ENCODE measurements at places on chromosomes 7 and 10.

DNA sequence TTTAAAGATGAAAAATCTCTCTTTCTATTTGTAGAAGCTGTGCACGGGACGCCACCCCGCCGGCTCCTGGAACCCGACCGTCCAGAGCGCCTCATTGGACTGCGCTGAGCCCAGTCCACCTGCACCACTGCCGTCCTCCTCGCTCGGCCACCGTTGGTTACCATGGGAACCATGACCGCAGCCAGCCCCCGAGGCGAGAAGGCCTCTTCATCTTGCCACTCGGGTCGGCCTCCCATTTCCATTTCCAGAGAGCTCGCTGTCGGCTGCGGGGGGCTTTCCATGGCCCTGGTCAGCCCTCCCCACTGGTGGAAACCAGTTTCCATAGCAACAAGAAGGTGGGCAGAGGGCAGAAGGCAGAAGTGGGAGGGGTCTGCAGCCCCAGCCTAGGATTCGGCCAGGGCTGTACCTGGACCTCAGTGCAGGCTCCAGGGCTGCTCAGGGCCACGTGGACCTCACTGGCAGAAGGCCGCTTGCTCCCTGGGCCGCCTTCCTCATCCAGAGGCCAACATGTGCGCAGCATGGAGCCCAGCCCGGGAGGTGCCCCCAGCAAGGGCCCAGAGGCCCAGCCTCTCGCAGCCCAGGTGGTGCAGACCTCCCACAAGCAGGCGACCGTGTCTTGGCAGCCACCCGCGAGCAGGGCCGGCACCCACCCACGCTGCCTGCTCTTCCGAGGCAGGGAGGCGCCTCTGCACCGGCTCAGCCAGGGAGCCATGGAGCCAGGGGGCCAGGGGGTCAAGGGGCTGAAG is 283.5 kb upstream of the PPP2R2D start:
- DNase-seq, result no peak

DNA sequence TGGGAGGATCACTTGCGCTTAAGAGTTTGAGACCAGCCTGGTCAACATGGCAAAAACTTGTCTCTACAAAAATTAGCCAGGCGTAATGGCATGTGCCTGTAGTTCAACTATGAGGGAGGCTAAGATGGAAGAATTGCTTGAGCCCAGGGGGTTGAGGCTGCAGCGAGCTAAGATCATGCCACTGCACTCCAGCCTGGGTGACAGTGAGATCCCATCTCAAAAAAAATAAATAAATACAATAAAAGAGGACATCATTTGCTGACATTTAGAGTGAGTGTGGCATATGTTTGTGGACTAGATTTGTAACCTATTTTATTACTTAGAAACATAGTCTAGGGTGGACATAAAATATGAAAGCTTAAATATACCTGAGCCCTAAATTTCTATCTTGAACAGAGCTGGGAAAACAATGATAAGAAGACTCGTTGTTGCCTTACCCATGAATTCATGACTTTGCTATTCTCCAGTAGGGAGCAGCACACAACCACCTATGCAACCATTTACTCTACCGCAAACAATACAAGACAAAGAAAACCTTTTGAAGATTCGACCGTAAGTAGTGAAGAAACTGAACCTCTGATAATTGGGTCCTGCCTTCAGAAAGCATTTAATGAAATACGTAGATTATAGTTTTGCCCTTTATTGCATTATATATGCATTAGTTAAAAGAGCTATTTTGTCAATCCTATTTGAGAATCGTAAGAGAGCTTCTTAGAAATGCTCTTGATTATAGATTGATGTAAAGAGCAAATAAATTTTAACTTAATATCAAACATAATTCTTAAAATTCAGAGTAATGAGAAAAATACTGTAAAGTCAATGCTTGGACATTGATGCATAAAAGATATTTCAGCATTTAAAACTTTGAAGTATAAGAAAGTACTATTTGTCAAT is 83.5 kb downstream of the GNAT3 start:
- DNase-seq, result peak; percentile 56

DNA sequence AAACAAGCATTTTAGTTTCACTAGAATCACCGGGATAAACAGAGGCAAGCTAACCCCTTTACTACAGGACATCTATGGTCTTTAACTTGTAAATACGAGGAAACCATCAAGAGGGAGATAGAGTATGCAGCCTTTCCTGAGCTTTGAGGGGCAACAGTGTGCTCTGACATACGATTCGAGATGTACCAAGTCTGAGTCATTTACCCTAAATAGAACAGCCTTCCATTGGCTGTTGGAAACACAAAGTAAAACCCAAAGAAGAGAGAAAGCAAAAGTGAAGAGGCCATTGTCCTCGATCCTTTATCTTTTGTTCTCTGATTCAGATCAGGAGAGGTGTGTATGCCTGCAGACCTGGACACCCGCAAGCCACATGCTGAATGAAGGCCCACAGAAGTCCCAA is 289.5 kb downstream of the KCNMA1 start:
- DNase-seq, result no peak

GRCh38 chr10:12965571-12965970 is 35.9 kb downstream of the CCDC3 start:
- DNase-seq, result no peak

- DNase-seq, result no peak
Observed at GRCh38 chr10:37865957-37866803, 8.8 kb upstream of the ZNF248 start.

DNA sequence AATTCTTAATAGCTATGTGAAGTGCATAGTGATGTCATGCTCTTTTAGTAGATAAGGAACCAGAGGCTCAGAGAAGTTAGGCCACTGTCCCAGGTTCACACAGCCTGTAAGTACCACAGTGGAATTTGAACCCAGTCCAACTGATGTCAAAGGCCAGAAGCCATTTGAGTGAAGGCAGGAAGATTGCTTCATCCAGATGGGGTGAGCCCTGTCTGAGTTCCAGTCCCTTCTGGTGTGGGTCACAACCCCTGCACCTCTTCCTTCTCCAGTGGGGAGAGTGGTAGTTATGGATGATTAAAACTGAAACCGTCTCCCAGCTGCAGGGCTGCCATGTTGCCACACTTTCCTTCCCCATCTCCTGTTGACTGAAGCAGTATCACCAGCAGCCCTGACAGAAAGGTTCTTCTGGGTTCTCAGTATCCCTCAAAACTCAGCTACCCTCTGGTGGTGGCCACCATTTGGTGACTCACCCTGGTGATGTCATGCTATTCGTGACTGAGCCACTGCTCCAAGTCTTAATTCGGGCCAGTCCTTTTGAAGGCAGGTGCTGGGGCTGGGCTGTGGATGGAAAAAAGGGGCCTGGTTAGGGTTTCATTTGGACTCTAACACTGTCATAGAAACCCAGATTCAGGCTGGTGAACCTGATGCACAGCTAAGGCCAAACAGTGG is 1.5 kb upstream of the C10orf95 start:
- peak; percentile 62 for DNase-seq

DNA sequence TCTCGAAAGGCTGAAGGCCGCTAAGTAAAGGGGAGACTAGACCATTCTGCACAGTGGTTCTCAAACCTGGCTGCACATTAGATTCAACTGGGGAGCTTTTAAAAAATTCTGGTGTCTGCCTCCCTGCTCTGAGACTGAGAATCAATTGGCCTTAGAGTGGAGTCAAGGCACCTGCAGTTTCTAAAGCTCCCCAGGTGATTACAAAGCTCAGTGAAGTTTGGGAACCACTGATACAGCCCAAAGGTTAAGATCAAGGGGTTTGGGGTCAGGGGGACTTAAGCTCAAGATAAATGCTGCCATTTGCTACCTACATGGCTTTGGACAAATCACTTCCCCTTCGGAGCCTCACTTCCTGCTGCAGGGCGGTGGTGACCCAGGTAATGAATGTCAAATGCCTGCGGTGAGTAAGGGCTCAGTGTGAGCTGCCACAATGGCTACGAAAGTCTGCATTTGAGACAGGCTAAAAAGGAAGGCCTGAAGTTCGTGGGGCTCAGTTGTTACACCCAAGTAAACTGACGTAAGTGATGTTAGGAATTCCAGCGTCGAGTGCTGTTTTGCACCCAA is 72.3 kb downstream of the TLL2 start:
- DNase-seq, result peak; percentile 21

GRCh38 chr10:31697271-31698180 is 231.1 kb downstream of the ARHGAP12 start:
- DNase-seq, result no peak

DNA sequence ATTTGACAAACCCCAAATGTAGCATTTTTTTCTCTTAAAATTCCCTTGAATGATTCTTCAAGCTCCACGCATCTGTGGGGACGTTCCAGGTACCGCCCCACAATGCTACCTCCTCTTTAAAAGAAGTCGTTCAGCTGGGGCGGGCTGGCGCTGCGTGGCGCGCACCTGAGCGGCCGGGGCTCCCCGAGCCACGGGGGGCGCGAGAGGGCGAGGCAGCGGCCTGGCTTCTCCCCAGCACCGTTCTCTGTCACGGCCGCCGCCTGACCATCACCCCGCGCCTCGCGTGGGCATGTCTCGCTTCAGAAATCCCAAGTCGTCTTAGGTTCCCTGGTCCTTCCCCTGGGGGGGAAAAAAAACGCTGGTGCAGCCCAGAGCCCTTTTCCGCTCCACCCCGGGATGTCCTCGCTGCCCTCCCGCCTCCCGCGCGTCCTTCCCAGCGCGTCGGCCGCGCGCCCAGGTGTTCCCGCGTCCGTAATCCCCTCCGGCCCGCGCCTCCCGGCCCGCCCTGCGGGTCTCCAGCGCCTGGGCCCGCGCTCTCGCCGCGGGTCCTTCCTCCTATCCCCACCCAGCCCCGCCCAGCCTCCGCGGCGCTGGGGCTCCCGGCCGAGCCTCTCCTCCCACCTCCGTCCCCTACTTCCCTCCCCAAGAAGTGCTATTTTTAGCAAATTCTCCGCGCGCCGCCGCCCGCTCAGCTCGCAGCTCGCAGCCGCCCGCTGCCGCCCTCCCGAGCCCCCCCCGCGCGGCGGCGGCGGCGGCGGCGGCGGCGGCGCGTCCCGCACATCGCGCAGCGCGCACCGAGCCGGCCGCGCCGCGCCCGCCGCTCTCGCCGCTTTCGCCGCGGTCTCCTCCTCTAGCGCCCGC is 58.7 kb upstream of the PRPS1L1 start:
- peak; percentile 56 for DNase-seq
